ENCODE measurements at places on chromosomes 2 and 18.

GRCh38 chr2:128633501-128633900 lies 314.8 kb upstream of the HS6ST1 start:
- DNase-seq, result no peak

- no peak for DNase-seq
Measured at GRCh38 chr18:76203552-76203951, 291.5 kb downstream of the ZNF516 start.

DNA sequence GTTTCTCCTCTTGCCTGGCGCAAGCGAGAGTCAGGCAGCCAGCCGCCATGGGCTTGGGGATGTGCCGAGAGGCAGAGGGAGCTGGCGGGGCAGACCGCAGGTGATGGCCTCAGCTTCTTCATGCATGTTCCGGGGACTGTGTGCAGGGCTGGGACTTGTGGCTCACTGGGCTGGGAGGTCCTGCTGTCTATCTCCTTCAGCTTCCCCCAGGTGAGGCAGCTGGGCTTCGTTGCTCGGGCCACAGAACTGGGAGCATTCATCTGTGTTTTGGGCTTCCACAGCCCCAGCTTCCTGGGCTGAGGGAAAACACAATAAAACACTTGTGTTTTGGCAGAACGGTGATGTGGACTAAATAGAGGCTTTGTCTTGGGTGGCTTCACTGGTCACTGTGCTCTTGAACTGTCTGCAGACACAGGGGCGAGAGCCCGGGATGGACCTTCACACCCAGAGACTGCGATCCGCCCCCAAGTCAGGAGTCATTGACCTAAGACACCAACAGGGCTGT lies 93.5 kb downstream of the DYSF start:
- no peak for DNase-seq

- DNase-seq, result no peak
Measured at GRCh38 chr2:165549619-165550018, 80.1 kb downstream of the CSRNP3 start.

GRCh38 chr2:218859988-218860831 lies 605 bp downstream of the WNT6 start:
- no peak for DNase-seq

DNA sequence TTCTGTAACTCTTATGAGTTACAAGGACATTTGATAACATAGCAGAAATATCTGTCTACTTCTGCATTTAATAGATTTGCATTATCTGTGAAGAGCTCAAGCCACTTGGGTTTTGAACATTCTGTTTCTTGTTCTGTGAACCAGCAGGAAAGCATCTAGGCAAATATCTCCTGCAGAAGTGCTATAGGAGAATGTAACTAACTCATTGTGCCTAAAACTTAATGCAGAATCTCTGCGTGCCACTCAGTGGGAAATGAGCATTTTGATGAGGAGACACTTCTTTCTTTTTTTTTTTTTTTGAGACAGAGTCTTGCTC lies 63.5 kb downstream of the MYOM1 start:
- no peak for DNase-seq

DNA sequence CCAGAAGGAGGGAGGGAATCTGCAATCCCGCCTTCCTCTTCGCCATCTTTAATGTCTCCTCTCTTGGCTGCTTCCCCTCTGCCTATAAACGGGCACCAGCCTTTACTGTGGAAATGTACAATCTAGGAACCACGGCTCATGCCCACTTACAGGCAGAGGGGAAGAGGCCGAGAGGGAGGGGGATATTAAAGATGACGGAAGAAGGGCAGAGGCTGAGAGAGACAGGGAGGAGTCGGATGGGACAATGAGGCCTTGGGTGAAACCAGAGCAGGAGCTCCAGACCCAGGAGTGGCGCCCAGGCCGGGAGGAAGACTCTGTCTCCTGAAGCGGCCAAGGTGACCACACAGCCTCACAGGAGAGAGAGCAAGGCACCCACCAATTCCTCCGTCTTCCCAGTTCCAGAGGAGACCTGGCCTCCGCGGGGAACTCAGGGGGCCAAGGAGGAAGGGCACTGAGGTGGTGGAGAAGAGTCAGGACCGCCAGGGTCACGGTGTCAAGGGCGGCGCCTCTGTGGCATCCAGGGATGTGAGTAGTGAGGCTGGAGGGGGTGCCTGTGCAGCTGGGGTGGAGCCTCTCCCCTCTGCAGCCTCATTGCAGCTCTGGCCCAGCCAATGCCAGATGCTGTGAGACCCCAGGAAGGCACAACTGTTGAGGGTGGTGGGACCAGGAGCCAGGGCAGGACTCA lies 67.8 kb downstream of the CIB4 start:
- DNase-seq, result no peak

DNA sequence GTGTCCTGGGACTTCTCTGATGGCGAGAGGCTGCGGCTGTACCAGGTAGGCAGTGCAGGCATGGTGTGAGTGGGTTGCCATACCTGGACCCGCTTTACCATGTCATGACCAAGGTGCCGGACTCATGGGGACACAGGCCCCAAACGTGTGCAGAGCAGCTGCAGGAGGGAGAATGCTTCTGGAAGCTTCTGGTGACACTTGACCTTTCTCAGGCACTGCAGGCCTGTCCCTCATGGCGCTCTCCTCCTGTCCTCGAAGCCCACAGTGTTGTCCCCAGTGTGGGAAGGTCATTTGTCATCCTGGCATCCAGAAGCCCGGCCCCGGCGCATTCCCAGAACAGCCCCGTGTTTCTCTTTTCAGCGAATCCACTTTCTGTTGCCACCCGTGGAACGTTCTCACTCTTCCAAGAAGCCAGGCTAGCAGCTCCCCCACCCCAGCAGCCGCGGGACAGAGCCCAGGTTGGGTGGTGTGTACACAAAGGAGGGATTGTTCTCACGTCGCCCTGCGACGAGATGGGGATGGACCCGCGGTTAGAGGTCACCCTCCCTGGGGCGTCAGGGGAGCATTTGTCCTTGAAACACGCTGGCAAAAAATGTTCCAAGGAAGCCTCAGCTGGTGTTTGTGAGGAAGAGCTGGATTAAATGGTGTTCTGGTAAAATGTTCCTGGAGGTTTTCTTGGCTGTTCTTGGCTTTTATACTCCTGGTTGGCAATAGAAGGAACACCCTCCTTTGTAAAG lies 43.7 kb downstream of the SH3BP4 start:
- no peak for DNase-seq

DNA sequence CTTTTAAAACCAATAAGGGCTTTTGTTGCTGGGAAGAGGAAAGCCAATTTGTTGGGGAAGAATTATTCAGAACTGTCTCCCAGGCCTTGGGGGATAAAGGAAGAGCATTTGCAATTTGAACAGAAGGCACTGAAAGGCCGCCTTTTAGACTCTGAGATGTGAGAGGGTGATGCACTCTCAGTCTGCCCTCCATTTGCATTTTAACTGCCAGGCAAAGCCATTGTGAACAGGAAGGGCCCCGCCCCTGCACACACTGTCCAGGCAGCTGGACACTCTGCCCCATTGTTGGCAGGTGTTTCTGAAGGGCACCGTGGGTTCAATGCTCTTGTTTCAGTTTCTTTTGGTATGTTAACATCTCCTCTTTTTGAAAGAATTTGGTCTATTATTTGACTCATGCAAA lies 169.5 kb upstream of the COPS8 start:
- DNase-seq, result no peak

DNA sequence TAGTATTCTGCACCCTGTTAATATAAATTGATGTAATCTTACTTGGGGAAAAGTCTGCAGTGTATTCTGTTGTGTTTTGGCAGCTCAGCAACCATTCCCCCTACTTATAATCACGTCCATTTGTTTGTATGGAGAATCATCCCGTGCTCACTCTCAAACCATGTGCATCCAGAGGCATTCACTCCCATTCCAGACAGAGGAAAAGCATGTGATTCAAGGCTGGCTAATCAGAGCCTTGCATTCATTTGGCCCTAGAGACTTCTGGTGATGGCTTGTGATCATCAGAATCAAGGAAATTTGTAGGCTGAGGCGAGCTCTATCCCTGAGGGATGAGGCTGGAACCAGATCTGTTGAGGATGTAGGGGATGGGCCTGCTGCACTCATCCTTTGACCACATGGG lies 5.1 kb upstream of the WIPF1 start:
- no peak for DNase-seq

DNA sequence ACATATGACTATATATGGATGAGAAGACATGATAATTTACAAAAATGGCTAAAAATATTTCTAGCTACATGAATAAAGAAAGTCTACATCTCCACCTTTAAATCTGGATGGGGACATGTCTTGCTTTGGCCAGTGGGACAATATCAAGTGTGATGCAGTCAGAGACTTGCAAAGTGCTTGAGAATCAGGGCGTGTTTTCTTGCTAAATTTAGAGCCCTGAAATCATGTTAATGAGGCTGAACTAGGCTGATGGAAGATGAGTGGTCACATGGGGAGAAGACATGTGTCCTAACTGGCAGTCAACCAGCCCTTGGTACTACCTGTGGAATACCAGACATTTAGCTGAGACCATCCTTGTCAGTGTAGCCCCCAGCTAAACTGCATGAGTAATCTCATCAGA lies 278.5 kb upstream of the RGPD4 start:
- no peak for DNase-seq

GRCh38 chr2:85594715-85595300 lies 737 bp upstream of the RNF181 start:
- DNase-seq, result no peak

GRCh38 chr2:57617318-57617717 lies 429.3 kb upstream of the VRK2 start:
- DNase-seq, result no peak

DNA sequence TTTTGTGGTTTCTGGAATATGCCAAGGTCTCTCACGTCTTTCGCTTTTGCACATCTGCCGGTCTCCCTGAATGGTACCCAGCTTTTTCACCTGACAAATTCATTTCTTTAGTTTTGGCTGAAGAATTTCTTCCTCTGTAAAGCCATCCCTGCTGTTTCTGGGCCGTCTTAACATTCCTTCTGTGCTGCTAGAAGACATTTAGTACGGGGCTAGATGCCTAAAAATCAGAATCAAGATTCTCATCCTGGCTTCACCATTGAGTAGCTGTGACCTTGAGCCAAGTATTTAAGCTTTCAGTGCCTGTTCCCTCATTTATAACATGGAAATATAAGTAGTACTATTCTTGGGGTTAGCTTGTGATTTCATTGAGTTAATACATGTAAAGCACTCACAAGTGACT lies 6.4 kb upstream of the BCL2 start:
- DNase-seq, result no peak

DNA sequence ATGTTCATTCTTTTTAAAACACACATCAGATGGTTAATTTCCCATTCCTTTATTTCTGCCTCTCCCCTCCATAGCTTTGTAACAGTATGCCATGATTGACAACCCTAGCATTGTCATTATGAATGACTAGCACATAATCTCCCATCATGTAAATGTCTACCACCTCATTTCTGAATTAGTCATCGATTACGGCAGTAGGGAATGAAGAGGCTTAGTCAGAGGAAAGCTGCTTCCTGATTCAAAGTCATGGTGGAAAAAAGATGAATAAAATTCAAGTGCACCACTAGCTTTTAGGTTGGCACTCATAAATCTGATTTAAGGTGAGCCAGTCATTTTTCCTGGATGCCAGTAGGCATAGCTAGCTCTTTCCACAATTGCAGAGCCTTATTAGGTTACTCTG lies 19.1 kb upstream of the ACMSD start:
- DNase-seq, result no peak

GRCh38 chr18:66209656-66210055 lies 394.2 kb downstream of the CDH19 start:
- no peak for DNase-seq

GRCh38 chr2:169619946-169620345 lies 35.8 kb downstream of the PPIG start:
- no peak for DNase-seq

- DNase-seq, result no peak
Measured at GRCh38 chr2:55048508-55049042, 1.7 kb downstream of the RTN4 start.

DNA sequence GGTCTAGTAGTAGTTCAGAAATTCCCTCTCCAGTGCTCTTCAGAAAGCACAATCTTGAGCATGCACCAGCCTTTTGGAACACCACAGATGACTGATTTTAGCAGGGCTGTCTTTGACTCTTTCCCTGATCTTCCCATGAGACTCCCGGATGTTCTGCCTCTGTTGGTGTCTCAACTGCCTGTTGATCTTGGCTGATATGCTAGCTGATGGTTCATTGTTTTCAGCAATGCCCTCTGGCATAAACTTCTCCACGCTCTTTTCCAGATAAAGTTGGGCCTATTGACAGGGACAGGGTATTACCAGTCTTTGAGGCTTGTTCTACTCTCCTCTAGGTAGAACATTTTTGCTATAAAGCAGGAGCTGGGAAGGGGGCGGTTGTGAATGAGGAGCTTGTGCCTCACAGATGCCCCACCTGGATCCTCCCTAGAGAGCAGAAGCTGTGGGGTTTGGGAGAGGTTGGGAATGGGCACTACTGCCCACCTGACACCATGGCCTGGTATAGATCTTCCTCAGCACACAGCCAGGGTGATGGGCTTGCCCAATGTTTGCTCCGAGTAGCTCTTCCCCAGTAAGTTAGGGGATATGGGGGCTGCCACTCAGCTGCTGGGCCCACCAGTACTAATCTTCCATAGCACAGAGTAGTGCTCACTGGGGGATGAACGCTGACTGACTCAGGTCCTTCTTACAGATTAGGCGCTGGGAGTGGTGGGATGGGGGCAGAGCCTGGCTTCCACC lies 111.3 kb downstream of the PTGR3 start:
- DNase-seq, result no peak

DNA sequence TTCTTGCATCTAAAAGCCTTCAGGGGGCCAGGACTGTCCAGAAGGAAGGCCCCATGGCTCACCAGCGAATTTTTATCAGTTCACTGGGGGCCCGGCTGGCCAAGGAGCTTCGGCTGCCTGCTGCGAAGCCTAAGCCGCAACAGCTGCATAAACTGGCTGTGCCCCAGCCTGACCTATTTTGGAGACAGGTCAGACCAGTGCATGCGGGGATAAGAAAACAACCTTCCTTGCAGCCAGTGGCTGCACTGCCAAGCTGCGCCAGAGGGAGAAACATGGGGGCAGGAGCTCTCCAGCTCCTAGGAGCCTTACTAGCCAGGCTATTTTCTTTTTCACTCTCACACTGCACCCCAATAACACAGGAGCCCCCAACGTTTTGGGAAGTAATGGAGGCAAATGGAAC lies 15.2 kb downstream of the PAX3 start:
- DNase-seq, result no peak

DNA sequence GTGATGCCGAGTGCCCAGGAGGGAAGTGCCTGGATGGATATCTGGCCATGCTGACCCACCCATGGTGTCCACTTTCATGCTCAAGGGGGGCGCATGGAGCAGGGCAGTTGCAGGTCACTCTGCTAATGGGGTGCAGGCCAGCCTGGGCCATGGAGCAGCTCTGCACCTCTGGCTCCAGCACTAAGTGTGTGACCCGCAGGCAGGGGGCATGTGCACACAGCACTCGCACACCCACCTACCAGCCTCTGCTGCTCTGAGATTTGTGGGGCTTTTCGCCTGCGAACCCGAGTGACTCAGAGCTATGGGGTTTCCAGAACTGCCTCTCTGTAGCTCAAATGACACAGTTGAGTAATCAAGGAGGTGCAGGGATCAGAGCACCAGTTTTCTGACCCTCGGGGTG lies 66.2 kb downstream of the CYP26B1 start:
- DNase-seq, result no peak

- DNase-seq, result no peak
Measured at GRCh38 chr2:216211614-216212145, 102.5 kb downstream of the XRCC5 start.

- DNase-seq, result no peak
Measured at GRCh38 chr2:176483476-176483875, 214.2 kb downstream of the MTX2 start.

All from HFF-Myc (cell line).